ENCODE measurements at places on chromosomes 5 and 9.

- DNase-seq = no peak
Observed at GRCh38 chr5:143645356-143645755, 166.6 kb upstream of the HMHB1 start.

- no peak for DNase-seq
Observed at GRCh38 chr5:96297867-96298266, 135.2 kb downstream of the PCSK1 start.

DNA sequence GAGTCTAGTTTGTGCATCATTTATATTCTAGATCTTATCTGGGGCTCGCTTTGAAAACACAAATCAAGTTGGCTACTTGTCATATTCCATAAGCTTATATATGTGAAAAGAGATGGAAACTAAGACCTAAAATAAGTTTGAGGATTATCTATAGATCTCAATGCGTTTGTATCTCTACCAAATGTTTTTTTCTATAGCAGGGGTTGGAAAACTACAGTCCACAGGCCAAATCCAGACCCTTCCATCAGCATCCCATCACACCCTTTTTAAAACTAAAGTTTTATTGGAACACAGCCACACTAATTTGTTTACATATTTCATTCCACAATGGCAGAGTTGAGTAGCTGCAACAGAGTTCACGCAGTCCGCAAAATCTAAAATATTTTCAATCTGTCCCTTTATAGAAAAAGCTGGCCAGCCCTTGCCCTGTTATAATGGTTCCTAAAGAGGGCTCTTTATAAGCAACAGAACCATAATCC, 230.0 kb downstream of the ADAMTSL1 start:
- DNase-seq = no peak

DNA sequence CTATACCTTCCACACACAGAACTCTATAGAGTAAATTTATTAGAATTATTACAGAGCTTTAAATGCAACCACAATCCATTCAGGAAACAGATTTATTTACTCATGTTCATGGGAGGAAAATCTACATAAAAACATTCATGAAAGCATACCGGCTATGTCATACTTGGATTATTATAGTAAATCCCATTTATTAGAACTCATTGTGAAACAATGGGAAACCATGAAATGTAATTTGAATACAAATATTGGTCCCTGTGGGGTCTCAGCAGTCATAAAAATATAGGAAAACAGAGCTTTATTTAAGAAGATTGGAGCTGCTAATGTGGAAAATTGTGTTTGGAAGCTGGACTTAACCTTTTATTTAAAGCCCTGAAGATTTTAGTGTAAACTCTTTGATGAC, 80.7 kb downstream of the HAPLN1 start:
- DNase-seq = no peak

DNA sequence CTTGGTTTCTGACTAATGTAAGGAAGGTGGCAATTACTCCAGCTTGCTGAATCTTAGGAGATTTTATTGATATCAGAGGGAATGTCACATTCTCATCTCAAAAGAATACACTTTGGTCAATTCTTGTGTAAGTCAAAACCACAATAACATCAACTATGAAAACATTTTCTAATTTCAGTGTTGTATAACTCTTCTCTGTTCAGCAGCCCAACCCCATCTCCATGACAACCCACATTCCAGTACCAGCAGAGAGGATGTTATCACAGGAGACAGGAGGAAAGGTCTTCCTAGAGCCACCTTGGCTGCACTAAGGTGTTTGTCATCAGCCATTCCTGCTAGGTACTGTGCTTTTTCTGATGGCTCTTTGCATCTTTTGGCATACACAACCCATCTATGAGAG, 529.1 kb upstream of the BRINP1 start:
- no peak for DNase-seq

GRCh38 chr5:17127743-17128231, 89.6 kb upstream of the BASP1 start:
- no peak for DNase-seq

DNA sequence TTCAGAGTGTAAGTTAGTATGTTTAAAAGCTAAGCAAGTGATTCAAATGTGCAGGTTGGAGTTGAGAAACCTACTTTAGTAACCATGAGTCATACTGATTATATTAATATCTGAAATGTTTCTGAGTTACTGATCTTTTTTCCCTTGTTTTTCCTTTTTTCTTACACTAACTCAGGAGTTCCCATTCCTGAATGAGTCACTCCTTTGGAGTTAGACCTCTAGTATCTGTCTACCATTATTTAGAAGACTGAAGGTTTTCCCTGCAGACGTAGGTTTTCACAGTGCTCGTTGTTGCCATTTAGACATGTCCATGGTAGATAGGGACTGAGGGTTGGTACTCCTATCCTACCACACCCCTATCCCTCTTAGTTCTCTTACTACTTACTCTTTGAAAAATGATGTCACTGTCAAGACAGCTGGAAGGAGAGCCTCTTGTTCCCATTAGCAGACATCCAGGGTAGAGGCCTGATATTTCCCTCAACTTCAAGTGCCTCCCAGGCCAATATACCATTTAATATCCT, 20.2 kb downstream of the OCLN start:
- DNase-seq = no peak

DNA sequence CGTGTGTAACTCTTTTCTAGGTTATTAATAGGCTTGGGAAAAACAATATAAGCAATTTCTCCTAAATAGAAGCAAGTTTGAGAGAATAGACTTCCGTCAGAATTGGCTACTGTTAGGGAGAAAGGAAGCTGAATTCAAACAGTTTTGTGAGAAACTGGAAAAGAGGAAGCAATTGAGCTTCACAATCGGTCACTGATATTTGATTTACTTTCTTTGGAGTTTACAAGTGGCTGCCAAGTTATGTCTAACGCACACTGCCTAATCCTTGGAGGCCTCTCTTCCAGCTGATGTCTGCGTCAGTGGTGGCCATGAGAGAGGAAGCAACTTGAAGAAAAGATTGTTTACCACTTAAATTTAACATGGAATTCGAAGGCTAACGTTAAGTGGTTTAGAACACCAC, 319.5 kb downstream of the ADGRV1 start:
- no peak for DNase-seq

GRCh38 chr9:100317706-100318105, 35.0 kb downstream of the TEX10 start:
- DNase-seq = no peak

DNA sequence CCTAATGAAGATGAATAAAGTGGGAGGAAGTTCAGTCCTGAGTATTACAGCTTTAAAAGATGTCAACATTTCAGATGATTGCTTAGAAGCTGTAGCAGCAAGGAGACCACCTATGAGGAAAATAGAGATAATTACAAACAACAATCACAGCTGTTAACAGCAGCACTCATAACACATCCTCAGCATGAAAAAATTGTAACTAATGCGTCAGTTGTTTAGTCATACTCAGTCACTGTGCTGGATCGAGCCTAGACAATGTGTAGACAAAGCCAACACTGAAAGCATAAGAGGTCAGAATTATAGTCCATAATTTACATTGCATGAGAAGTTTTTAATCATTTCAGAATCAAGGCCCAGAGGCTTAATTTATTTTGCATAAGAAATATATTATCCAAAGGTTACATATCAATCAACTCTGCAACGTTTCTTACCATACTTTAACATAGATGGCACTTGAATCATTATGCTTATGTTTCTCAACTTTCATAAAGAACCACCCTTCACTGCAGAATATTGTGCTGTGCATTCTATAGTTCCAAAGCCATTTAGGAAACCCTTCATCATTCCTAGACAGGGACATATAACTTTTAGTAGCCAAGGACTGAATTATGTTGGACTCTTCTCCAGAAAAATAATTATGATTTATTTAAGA, 60.2 kb upstream of the HAPLN1 start:
- DNase-seq = no peak

DNA sequence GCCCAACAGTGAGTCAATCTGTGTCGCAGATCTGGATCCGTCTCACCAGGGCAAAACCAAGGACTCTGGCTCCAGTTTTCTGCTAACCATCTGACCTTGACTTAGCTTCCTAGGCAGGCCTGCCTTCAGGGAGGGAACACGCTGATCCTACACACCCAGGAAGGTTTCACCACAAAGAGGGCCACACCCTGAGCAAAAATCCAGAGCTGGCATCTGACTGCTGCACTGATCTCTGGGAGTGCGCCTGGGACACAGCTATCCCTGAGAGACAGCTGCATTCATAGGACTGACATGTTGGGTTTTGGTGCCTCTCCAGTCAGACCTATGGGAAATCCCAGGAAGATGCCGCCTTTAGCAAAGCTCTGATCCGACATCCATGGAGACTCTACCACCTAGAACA, 47.5 kb downstream of the CDK5RAP2 start:
- no peak for DNase-seq

DNA sequence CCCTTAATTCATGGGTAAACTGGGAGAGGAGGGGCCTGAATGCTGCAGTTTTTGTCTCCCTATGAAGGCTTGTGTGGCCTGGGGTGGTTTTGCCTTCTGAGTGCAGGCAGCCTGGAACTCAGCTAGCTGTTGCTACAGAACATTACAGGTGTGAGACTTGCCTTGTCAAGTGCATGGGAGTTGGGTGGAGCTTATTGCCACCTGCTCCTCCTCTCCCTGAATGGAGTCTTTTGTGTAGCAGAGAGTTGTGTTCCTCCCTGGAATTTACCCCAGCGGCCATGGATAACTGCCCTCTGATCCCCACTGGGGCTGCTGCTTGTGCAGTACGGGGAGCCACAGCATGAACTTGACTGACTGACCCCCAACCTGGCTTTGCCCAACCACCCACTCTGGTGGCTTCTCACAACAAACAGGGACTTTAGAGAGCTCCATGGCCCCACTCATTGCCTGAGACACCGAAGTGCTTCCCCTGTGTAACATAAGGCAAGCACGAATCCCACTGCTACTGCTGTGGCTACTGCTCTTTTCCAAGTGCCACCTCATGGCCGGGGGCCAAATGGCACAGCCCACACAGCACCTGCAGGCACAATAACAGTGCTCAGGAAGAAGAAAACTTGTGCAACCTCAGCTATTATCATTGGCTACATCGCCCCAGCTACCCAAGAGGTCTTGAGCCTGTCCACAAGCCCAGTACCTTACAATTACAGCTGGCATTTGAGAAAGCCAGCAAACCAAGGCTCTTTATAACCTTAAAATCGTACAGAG, 942.9 kb downstream of the CDH18 start:
- DNase-seq = no peak

- no peak for DNase-seq
Observed at GRCh38 chr9:8095672-8096086, 296.1 kb upstream of the DMAC1 start.

DNA sequence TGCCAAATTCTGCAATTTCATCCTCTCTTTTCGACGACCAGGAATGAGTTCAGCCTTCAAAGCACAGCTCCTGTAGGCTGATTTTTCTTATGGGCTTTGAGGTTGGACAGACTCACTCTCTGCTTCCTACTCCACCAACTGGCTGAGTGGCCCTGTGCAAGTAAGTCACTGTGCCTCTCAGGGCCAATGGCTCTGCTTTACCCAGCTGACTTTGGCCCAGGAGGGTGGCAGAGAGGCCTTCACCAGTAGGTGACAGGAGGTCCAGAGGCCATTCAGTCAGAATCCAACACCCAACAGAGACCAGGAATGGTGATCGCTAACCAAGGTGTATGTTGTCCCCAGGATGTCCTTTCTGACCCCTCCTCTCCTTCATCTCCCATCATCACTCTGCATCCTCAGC, 49.5 kb upstream of the ALDH1B1 start:
- no peak for DNase-seq

- no peak for DNase-seq
Observed at GRCh38 chr9:130638284-130639123, 25.9 kb upstream of the PRDM12 start.

DNA sequence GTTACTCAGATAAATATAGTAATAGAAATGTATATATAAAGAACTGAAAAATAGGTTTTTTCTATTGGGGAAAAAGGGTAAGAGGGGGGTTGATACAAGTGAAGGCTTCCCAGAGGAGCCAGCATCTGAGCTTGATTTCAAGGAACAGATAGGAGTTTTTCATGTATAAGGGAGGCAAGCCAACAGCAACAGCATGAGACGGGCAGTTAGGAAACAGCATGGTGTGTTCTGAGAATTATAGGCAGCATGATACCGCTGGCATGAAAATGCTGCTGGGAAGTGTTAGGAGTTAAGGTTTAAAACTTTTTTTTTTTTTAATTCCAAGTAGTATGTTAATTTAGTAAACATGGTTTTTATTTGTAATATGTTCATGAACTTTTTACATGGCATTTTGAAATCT, 9.7 kb downstream of the CDC37L1 start:
- DNase-seq = no peak

DNA sequence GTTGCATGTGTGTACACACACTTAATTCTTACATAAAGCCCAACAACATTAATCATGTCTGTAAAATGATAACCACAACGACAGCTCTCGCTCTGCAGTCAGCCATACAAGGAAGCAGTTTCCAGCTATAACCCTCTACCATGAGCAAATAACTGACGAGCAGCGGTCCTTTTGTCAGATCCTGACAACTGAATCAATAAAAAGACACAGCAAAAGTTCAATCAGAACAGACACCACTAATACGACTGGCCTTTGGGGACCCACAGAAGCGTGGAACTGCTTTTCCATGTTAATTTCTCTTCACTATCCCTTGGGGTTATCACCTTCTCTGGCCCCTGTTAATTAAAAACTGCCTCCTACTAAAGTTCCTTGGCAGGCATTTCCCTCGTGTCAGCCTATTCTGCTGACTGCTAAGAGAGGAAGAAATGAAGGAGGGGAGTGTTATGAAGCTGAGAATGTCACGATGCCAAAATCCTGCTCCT, 722.8 kb upstream of the GRAMD2B start:
- no peak for DNase-seq

- DNase-seq = peak; percentile 59
Observed at GRCh38 chr5:142145106-142145900, 36.7 kb downstream of the NDFIP1 start.

GRCh38 chr9:134751622-134752021, 110.0 kb downstream of the COL5A1 start:
- no peak for DNase-seq

GRCh38 chr9:78397454-78397853, 100.5 kb downstream of the PSAT1 start:
- DNase-seq = no peak

GRCh38 chr9:117458066-117458465, 43.2 kb upstream of the ASTN2 start:
- no peak for DNase-seq

DNA sequence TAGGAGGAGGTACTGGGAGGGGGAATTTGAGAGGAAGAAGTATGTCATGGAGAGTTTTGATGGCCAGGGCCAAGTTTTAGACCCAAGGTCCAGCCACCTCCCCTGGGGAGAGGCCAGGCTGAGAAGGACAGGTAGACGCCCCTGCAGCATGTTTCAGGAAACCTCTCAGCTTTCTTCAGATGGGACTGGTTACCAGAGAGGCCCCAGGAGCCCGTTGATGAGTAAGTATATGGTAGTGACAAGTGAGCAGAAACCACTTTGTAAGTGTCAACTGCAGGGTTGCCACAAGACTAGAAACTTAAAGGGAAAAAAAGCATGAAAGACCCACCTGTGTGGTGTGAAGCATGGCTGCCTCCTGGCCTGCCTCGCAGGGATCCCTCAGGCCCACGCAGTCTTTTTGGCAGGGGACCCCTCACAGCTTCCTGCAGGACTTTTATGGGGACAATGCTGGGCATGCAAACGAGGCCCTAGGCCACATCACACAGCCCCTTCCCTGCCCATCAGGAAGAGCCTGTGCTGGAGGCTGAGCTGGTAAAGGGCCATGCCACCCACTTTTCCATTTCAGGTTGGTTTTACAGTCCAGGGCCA, 255.9 kb downstream of the FSTL4 start:
- DNase-seq = no peak
